CD4-positive, CD25-positive, alpha-beta regulatory T cell (primary cell): ENCODE measurements at places on chromosomes 3 and 15. TPM values are rescaled to one million over a fixed set of nuclear protein-coding genes. Genes with fewer than 3 reads are reported as not detected.

GRCh38 chr3:143552851-143553250 is 295.4 kb downstream of the SLC9A9 start:
- DNase-seq, result no peak

GRCh38 chr3:113269661-113270060 is 58.3 kb downstream of the BOC start:
- no peak for DNase-seq

- no peak for DNase-seq
These were observed 45.0 kb upstream of the SACM1L start for GRCh38 chr3:45644063-45644790.

DNA sequence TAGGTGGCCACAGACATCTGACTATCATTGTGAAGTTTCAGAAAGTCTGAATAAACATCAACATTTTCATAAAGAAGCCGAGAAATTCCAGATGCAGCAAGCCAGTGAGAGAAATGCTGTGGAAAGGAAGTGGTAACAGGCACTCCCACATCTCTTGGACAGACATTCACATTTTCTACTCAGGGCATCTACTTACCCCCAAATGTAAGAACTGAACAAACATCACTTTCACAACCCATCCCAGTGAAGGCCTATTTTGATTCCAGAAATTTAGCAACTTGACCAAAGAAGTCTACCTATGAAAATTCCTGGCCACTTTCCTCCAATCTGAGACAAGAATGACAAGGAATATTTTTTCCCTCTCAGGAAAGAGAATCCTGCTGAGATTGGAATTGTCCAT is 224.8 kb upstream of the DCBLD2 start:
- DNase-seq, result no peak

DNA sequence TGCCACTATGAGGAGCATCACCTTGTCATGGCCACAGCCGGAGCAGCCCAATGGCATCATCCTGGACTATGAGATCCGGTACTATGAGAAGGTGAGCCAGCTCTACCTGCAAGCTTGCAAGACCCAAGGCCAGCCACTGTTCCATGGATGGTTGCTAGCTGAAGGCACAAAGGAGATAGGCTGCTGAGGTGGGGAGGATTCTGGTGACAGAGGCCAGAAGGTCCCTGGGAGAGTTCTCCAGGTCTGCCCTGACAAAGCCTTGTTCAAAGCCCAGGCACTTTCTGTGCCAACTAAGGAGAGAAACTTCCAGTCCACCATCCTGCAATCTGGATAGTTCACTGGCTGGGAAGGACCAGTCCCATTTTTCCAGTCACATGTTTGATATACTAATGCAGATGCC is 359.1 kb downstream of the EPHB1 start:
- no peak for DNase-seq

DNA sequence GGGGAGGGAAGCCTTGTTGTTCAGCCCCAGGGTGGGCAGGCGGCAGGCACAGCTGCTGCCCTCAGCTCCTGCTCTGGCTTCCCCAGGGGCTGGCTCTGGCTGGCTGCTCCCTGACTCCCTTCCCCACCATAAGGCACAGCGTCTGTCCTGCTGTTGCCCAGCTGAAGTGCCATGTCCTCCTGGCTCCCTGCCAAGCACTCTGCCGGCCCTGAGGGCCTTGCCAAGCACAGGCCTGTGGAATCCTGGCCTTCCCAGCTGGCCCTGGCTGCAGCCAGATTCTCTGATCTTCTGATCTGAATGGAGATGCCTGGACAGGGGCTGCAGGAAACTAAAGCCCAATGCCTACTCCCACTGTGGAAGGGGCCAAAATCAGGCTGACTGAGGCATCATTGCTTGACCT is 1.1 kb downstream of the IQCF6 start:
- no peak for DNase-seq

DNA sequence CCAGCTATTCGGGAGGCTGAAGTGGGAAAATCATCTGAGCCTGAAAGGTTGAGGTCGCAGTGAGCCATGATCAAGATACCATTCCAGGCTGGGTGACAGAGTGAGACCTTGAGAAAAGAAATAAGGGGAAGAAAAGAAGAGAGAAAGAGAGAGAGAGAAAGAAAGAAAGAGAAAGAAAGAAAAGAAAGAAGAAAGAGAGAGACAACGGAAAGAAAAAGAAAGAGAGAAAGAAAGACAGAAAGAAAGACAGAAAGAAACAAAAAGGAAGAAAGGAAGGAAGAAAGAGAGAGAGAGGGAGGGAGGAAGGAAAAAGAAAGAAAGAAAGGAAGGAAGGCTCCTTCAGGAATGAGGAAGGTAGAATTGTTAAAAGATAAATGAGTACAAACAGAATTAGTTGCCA is 84.5 kb downstream of the RPL22L1 start:
- DNase-seq, result no peak

GRCh38 chr3:107106316-107106715 is 270.9 kb upstream of the CCDC54 start:
- DNase-seq, result no peak

- no peak for DNase-seq
These were observed 472.6 kb upstream of the NECTIN3 start for GRCh38 chr3:110598847-110599490.

DNA sequence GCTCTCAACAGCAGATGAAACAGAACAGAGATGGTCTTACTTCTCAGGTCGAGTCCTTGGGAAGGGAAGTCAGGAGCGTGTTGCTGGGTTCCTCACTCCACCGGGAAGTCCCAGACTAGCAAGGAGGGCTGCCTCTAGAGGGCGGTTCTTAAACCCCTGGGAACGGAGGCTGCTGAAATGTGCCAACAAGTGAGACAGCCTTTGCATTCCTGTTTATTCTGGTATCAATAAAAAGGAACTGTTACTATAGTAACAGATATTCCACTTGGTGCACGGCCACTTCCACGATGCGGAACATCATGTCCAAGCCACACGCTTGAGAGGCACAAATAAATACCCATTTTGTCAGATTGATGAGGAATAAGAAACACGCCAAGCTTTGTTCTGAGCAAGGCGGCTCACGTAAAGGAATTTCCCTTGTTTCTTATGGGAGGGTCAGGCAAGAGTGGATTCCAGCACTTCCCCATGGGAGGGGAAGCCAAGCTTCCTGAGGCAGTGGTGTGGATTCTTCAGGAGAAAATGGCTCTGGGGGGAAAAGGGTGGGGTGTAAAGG is at the start of gene FAM107A:
Gene FAM107A (minus strand): TSS at position 123 of the 553 bp plus-strand sequence. CDS start 7,531 bp downstream, outside the sequence.
- DNase-seq, result no peak

DNA sequence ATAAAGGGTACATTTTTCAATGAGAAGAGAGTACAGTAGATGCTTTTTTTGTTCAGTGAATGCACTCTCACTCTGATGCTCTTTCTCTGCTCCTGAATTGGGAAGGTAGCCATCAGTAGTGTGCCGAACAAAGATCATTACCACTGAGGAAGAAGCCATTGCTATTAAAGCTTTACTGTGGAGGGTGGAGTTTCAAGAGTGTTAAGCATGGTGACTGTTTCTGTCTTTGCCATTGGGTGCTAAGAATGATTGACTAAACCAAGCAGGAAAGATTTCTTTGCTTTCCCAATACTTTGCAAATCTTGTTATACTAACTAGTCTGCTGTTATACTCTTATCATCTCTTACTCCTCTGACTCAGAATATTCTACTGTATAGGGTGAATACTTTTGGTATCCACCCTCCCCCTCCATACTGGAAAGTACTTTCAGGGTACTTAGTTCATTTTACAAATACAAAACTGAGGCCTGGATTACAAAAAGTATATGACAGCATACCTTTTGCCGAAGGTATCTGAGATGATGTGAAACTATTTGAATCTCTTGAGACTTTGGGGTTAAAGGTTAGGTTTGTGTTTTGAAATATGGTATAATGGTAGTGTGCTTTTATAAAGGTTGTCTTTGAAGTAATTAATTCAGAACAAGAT is 1.7 kb downstream of the RAB11A start:
- DNase-seq, result no peak

- no peak for DNase-seq
These were observed 23.2 kb downstream of the THRB start for GRCh38 chr3:24471486-24471885.

DNA sequence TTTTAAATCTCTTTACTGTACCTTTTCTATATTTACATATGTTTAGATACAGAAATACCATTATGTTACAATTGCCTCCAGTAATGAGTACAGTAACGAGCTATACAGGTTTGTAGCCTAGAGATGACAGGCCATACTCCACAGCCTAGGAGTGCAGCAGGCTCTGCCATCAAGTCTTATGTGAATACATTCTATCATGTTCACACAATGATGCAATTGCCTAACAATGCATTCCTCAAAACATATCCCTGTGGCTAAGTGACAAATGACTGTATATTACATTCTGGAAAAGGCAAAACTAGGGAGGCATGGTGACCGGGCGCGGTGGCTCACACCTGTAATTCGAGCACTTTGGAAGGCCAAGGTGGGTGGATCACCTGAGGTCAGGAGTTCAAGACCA is 192.4 kb upstream of the IGF1R start:
- DNase-seq, result no peak

DNA sequence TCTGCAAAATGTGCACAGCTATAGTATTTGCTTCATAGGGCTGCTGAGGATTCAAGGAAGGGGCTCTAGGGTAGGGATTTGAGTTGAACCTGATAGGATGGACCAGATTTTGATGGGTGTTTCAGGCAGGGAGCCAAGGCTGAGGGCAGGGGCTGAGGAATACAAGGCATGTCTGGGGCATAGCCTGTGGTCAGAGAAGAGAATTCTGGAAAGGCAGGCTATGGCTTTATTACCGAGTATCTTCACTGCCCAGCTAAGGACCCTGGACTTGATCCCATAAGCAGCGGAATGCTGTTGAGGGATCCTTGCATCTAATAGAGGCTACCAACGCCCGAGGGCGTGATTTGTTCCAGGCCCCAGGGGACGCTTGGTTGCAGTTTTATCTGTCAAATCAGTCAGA is 193.0 kb upstream of the TLE3 start:
- no peak for DNase-seq

DNA sequence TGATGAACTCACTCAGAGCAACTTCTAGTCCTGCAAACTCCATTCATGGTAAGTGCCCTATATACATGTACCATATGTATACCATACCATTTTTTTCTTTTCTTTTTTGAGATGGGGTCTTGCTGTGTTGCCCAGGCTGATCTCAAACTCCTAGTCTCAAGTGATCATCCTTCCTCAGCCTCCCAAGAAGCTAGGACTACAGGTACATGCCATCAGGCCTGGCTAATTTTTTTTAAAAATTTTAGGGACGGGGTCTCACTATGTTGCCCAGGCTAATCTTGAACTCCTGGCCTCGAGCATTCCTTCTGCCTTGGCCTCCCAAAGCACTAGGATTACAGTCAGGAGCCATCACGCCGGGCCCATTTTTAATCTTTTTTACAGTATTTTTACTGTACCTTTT is 67.3 kb upstream of the MFGE8 start:
- no peak for DNase-seq

- DNase-seq, result no peak
These were observed 342.0 kb upstream of the NR2F2 start for GRCh38 chr15:95988574-95988887.

- no peak for DNase-seq
These were observed 110.2 kb downstream of the CMSS1 start for GRCh38 chr3:99927671-99928457.

DNA sequence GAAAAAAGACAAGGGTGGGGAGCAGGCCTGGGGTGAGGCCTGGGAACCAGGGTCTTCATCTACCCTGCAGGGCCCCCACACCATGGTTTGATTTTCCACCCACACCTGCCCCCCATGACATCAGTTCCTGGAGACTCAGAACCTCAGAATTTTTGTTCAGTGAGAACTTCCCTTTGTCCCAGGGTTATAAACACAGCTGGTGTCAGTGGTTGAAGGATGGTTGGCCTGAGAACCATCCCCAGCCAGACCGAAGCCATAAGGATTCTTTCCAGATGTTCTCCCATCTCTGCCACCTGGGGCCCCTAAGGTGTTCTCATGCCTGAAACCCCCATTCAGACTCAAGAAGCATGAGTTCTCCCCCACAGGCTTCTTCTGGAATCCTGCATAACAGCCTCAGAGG is 16.6 kb downstream of the CCDC33 start:
- DNase-seq, result no peak

DNA sequence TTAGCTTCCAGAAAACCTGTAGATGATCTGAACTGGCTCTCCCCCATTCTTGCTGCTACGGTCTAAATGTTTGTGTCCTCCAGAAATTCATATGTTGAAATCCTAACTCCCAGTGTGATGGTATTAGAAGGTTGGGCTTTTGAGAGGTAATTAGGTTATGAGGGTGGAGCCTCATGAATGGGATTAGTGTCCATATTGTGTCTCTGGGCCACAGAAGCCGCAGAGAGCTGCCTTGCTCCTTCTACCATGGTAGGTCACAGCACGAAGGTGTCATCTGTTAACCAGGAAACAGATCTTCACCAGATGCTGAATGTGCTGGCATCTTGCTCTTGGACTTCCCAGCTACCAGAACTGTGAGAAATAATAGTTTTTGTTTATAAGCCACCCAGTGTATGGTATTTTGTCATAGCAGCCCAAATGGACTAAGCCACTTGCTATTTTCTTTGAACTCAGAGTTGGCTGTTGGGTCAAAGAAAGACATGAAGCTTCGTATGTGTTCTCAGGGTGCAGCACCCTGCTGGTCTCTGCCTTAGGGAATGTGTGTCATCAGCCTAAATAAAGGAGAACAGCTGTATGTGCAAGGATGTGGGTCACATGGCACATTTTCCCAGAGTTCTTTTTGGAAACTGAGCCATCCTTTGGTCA is 317.5 kb upstream of the SLCO3A1 start:
- no peak for DNase-seq

DNA sequence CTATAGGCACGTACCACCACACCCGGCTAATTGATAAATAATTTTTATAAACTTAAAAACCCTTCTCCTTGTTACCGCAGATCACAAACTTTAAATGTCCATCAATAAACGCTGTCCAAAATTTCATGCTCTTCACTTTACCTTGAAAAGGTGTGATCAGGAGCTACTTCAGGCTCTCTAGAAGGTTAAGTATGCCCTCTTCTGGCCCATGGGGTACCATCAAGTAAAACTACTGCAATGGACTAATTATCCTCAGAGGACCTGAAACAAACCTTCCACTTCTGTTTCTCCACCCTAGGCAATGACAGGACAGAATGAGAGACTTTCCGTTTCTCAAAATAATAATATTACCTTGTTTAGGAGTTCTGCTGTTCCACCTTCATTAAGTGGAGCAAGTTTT is 9.2 kb downstream of the LZTFL1 start:
- DNase-seq, result peak; percentile 50

CYP1A2 gene
- not detected for total RNA-seq

ABHD14A gene
- total RNA-seq, result 12.7 TPM

TMEM158 gene
- total RNA-seq, result 0.57 TPM

PRSS50 gene
- not detected for total RNA-seq

EFHB gene
- 1.3 TPM for total RNA-seq

CTXN2 gene
- not detected for total RNA-seq

THRB gene
- total RNA-seq, result 0.30 TPM

LRRC31 gene
- total RNA-seq, result not detected

SCAANT1 gene
- 4.7 TPM for total RNA-seq
